ENCODE measurements at places on chromosomes 2 and 18.

GRCh38 chr2:45370369-45370768, 240.7 kb downstream of the SRBD1 start:
- no peak for DNase-seq

DNA sequence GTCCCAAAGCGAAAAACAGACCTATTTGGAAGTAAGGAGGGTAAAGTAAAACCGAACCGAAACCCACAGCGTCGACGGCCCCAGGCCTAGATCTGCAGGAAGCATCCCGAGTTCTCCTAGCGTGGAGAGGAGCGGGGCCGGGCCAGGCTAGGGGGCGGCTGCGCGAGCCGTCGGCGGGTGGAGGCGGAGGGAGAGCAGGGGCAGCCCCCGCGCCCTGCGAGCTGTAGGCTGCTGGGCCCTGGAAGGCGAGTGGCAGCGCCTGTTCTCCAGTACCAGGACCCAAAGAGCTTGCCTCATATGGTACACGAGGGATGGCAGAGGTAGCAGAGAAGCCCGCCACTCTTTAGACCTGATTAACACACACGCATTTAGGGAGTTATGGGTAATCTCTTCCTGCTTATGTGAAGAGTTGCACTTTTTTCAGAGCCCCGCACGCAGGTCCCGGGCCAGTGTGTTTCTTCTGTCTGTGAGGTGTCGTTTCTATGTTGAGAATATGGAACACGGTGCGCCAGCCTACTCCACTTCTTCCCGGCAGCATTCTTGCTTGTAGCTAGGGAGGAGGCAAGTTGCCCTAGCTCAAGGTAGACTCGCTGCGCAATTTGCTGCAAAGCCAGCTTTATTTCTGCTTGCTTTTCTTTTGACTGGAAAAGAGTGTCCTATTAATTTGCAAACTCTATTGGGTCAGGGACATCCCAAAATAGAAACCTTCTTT, 71.1 kb downstream of the ARHGEF33 start:
- no peak for DNase-seq

DNA sequence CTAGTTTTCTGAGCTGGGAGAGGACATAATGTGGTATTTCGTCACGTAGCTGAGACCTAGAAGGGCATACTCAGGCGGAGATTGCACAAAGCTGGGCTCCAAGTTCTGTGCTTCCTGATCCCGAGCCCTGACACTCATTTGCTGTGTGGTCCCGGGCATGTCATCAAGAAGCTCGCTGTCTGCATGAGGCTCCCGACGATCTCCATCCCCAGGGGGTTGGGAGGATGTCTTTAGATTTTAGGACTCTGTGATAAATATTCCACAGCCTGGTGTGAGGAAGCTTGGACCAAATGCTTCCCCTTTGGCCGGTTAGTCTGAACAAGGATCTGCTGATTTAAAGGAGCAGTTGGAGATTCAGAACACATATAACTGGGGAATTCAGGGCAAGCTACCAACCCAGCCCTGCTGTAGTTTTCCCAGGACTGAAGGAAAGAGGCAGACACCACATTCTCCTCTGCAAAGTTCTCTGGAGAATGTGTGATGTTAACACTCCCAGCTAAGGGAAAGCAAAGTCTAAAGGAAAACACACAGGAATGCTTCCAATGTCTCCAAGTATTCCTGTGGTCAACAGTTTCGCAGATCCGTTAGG, 2.3 kb downstream of the KCNE4 start:
- no peak for DNase-seq

DNA sequence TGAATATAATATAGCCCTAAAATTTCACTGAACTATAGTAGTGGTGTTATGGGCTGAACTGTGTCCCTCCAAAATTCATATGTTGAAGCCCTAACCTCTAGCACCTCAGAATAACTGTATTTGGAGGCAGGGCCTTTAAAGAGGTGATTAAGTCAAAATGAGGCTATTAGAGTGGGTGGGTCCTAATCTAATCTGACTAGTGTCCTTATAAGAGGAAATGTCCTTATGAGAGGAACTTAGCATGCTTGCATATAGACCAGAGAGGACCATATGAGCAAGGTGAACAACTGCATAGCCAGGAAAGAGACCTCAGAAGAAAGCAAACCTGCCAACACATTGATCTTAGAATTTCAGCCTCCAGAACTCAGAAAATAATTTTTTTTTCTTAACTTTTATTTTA, 238.4 kb downstream of the ZEB2 start:
- no peak for DNase-seq

DNA sequence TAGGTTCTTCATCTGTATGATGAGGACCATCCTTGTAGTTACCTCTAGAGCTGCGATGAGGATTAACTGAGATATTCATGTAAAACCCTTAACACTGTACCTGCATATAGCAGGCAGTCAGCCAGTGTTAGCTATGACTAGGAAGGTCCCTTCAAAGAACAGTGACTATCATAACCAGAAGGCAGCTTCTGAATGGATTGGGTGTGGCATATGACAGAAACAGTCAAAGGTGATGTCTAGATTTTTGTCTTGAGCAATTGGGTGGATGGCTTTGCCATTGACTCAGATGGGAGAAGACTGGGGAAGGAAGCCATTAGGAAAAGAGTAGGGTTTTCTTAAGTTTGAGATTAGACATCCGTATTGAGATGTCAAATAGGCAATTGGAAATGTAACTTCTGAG, 15.7 kb downstream of the XDH start:
- no peak for DNase-seq

DNA sequence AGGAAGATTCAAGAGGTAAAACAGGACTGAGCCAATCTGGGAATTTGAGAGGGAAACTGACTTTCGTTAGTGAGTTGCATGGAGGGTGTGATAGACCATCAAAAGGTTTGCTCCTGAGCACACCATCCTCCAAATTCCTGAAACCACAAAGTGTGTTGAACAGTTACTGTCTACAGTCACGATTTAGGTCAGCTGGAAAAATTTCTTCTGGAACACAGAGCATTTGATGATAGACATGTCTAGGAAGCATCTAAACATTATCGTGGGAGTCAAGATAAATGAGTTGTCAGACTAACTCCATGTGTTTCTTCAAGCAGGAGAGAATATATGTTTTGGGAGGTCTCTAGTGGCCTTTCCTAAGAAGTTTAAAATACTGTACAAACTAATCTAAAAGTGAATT, 449.4 kb upstream of the SLC14A2 start:
- DNase-seq: no peak

DNA sequence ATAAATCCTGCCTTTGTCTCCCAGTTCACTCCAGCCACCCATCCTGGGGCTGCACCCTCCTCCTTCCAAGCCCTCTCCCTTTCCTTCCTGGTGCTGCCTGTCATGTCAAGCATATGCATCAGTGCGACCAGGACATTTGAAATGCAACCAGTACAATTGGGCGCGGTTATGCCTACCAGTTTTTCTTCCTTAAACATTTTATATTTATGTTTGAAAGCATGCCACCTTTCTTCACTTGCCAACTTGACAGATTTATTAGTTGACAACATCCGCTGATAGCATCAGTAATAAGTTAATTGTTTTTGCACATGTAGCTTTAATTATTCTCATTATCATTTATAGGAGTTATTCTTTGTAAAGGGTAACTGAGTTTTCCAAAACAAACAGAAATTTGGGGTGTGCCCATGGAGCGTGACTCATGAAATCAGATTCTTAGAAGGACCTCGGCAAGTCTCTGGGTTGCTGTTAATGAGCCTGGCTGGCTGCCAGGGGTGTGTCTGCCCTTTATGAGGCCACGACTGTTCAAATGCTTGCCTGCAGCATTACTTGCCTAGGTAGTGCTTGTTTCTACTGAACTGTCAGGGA, 32.8 kb upstream of the IL1B start:
- DNase-seq: peak; percentile 8

GRCh38 chr2:236794176-236794957, 224.7 kb downstream of the ACKR3 start:
- DNase-seq: no peak

Data from SHP77 (cell line).